Ascending aorta (tissue), 2 donors: ENCODE measurements at places on chromosomes 4 and X.

GRCh38 chr4:74335341-74336021 is 27.2 kb downstream of the EPGN start:
- DNase-seq, result no peak

DNA sequence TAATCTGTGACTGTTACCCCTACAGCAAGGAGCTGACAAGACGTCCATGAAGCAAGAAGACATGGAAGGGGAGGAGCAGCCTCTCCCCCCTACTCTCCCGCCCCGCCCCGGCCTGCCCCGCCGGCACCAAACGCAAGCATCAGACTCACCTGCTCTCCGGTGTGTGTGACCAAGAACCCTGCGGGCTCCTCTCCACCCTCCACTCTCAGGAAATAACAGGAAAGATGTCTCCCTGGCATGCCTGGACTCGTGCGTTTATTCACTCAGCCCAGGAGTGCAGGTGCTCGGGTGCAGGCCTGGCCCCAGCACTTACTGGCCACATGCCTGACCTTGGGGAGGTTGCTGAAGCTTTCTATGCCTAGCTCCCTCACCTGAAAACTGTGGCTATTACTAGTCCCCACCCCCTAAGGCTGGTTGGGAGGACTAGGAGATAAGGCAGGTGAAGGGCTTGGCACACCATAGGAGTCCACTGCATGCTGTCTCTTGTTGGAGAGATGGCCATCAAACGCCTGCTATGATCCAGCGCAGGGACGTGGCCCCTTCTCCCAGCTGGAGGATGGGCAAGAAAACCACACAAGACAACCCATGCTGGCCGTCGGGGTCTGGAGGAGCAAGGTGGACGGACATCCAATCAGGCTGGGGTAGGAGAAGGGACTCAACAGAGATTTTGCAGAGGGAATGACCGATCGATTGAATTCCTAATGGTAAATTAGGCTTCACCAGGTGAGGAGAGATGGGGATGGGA is 34.9 kb upstream of the CLDN24 start:
- no peak for DNase-seq

DNA sequence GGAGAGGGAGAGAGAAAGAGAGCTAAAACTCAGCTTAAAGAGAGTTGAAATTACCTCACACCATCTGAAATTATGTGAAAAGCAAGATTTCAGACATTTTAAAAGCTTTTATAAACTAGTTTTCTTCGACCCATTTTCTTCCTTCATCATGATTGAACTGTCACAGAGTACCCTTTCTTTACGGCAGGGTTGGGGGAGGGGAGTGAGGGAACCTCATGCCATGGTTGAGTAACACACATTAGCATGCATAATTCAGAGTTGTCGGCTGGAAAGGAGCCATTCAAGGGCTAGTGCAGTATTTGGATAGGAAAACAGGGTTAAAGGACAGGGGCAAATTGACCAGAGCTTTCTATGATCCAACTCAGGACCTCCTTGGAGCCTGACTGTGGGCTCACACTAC is 46.2 kb downstream of the PCDH19 start:
- no peak for DNase-seq

DNA sequence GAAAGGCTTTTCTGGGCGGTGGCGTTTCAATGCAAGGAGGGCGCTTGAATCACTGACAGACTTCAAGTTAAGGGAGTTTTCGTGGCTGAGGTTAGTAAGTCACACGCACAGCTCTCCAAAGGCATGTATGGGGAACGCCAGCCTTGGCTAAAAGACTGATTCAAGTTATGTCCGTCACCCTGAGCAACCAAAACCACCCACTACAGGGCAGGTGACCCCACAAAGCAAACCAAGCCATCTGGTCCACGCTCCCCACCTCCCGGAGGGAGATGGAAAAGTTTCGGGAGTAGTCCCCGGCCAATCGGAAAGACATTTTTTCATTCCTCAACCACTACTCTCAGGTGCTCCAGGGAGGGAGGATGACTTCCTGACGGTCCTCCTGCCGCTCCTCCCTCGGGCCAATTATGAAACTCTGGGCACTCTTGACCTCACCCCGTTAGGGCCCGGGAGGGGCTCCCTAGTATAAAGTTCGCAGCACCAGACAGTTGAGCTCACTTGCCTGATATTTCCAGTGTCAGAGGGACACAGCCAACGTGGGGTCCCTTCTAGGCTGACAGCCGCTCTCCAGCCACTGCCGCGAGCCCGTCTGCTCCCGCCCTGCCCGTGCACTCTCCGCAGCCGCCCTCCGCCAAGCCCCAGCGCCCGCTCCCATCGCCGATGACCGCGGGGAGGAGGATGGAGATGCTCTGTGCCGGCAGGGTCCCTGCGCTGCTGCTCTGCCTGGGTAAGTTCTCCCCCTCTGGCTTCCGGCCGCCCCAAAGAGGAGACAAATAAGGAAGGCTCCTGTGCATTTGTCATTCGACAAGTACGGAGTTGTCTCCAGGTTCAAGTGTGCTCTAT is at the start of gene EREG:
EREG (plus strand) TSS at position 494 of the 840 bp plus-strand sequence; CDS start at position 658, 164 bp downstream.
- DNase-seq, result no peak

DNA sequence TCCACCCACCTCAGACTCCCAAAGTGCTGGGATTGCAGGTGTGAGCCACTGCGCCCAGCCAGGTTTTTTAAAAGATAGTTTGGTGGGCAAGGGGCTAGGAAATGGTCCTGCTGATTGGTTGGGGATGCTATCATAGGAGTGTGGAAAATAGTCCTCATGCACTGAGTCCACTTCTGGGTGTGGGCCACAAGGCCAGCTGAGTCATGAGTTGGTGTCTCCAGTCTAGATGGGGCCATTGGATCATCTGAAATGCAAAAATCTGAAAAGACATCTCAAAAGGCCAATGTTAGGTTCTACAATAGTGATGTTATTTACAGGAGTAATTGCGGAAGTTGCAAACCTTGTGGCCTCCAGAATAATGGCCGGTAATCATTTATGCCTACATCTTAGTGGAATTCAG is 221.1 kb downstream of the ZNF674 start:
- DNase-seq, result no peak

DNA sequence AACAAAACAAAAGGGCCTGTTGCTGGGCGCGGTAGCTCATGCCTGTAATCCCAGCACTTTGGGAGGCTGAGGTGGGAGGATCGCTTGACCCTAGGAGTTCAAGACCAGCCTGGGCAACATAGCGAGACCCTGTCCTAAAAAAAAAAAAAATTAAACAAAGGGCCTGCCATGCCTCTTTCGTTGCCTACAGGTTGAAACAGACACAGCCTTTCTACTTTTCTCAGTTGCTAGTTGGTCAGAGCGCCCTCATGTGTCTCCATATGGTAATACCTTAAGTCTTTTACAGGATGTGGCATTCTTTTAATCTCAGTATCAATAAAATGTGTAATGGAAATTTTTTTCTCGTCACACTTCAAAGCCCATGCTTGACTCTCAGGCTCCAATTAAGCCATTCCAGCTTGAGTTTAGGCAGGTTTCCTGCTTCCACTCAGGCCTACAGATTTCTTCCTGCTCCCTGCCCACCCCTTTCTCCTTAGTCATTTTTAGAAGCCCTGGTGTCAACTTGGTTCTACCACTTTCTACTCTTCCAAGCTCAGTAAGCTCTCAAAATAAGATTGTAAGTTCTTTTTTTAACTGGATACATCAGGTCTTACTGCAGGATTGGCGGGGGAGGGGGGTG is 4.6 kb upstream of the SOWAHD start:
- no peak for DNase-seq

DNA sequence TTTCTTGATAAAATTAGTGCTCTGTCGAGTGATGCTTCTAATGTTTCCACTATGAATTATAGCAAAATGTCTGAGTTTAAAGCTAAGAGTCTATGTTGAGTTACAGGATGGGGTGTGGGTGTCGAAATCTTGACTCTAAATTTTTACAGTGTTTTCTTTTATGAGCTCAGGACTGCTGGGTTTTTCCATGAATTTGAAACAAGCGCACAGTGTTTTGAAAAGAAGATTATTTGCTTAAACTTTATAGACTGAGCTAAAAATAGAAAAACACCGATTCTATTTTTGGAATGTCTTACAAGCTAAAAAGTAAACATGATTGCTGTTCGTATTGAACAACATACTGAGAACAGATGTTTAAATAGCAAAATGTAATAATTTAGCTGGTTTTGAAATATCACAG is 7.5 kb downstream of the PTTG2 start:
- DNase-seq, result no peak

DNA sequence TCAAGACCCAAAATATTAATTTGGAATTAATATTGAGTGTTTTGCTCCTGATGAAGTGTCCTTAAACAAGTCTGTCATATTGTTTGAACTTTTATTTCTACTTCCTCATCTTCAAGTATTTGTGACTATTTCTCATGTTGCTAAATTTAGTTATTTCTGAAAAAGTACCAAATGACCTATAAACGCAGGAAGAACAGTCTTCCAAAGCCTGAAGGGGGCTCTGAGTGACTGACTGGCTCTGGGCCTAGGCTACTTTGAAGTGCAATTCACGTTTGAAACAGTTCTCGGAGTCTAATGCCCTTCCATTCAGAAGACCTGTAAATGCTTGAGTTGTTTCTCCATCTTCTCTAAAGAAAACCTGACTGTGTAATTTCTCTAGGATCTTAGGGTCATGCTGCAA is 26.5 kb downstream of the GALNT7 start:
- DNase-seq, result no peak

DNA sequence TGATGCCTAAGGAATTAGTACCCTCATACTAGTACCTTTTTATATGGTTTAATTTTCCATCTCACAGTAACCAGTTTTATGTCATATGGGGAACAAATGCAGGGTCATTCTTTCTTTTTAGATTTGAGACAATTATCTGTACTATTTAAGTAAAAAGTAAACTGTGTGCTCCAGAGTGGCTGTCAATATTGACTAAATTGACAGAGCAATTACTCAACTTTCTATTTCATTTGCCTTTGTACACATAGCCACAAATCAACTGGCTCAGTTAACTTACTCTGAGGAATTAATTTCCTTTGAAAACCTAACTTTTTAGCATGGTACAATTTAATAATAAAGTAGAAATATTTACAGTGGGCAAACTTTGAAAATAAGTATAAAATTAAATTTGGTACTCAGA is 28.5 kb upstream of the TEX13C start:
- DNase-seq, result no peak

GRCh38 chr4:87088186-87088585 is 132.2 kb downstream of the KLHL8 start:
- no peak for DNase-seq

DNA sequence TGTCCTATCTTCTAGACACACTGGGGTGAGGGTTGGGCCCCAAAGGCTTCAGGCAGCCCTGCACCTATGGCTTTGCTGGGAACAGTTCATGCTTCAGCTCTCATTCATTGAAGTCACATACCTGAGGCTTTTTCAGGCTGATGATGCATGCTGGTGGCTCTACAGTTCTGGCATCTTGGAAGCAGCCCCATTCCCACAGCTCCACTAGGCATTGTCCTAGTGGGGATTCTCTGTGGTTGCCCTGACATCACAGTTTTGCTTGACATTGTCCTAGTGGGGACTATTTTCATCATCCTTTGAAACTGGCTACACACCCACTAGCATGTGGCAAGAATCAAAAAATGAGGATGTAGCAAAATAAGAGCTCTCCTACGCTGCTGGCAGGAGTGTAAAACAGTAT is 37.7 kb upstream of the C4orf17 start:
- DNase-seq, result no peak
